Stimulated activated CD4-positive, alpha-beta T cell treated with anti-CD3 and anti-CD28 coated beads, Interleukin-12 subunit alpha, Interleukin-12 subunit beta, amount 100 ng/mL, for 4 hours (primary cell): ENCODE measurements at places on chromosomes 5 and 9.

DNA sequence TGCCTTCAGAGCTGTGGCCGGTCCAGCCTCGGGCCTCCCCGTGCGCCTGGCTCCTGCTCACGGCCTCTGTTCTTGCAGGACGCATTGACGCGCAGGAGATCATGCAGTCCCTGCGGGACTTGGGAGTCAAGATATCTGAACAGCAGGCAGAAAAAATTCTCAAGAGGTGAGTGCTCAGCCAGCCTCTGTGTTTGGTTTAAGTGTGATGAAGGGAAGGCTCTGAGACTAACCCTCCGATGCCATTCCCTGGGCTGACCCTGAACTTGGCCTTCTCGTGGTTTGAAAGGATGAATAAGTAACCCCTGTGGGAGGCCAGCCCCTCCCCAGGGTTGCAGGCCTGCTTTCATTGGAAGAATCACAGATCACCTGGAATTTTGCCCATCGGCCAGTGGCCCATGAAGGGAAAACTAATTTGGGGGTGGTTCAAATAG lies 26.3 kb downstream of the PTGES2 start:
- no peak for DNase-seq

DNA sequence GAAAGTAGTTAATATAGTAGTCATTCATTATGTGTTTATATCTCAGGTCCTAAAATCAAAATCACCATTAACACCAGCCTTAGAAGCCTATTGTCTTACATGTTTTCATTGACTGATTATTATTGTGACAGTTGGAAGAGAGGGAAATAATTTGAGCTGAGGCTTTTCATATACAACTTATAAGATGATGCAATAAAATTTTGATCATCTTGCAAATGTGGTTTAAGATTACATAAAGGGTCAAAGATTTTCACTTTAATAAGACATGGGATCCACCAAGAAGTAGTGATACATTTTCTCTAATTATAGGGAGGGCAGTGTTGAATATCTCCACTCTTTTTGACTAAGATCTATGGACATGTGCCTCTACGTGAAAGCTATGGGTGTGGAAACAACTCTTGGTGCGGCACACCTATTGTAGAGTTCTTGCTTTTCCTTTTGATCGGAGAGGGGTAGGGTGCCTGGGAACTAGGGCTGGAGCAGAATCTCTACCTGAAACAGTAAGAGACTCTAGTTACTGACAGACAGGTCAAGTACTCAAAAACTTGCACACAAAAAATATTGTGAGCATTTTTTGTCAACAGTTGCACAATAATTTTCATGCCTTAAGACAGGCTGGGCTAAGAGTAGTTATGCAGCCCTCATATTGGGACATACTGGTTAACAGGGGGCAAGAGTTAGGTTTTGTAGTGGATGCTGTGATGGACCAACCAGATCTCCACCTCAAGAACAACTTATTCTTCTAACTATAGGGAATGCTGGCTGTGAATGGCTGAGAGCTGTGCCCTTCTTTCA lies 139.3 kb upstream of the FST start:
- DNase-seq: no peak

GRCh38 chr5:68187268-68188055 lies 28.1 kb upstream of the PIK3R1 start:
- DNase-seq: no peak

GRCh38 chr5:16037121-16037845 lies 142.3 kb downstream of the MARCHF11 start:
- no peak for DNase-seq

DNA sequence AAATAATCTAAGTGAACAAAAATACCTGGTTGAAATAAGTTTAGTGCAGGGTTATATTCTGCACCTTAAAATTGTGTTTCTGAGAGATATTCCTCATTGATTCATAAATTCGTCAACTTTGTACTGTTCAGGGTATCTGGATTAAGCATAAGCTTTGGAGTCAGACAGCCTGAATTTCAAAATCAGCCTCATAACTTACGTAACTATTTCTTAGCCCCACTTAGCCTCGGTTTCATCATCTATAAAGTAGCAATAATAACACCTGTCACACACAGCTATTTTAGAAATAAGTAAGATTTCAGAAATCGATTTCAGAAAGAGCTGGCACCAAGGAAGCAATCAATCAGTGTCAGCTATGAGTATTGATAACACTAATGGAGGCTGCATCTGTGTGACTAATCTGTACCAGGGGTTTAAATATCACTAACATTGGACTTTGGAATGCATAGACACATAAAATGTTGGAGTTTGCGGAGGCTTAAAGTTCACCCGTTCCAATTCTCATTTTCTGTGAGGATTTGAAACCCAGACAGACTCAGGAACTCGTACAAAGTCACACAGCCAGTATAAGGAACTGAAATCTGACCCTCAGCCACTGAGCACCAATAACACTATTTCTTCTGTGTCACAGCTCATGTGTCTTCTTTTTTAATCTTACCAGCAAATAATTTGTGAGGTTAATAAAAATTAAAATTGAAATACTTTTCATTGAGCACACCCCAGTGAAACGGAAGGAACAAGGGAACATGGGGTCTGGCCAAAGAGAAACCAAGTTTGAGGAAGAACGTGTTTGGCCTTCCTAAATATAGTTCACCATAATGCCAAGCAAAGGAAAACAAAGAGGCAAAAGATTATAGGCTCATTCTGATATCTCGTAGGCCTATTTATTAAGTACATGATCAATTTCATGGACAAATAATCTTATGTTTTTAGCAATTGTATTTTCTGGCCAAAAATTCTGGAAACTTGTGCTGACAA lies 194.4 kb upstream of the PTGER4 start:
- DNase-seq: no peak

DNA sequence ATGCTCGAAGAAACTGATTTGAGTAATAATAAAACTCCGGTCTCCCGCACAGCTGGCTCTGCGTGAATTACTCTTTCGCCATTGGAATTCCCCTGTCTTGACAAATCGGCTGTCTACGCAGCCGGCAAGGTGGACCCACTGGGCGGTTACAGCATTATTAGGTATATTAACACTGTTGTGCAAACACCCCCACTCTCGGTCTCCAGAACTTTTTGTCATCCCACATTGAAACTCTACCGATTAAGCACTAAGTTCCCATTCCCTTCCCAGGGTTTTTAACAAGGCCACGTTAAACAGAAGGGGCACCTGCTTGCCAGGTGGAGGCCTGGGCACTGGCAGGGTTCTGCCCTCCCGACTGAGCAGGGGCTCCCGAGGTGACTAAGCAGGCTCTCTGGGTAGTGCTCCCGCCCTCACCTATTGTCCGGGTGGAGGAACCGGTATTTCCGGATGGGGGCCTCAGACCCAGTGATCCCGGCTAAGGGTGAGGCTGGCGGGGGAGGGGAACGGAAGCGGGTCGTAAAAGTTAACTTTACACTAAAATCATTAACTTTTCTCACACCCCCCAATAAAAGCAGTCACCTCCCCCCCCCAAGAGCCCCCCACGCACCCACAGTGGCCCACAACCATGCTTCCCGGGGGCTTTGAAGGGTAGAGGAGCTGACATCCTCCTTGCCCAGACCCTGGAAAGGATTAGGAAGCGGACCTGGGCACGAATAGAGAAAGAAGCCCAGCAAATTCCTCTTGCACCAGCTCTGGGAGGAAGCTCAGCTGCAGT lies 53.5 kb upstream of the TJP2 start:
- no peak for DNase-seq

DNA sequence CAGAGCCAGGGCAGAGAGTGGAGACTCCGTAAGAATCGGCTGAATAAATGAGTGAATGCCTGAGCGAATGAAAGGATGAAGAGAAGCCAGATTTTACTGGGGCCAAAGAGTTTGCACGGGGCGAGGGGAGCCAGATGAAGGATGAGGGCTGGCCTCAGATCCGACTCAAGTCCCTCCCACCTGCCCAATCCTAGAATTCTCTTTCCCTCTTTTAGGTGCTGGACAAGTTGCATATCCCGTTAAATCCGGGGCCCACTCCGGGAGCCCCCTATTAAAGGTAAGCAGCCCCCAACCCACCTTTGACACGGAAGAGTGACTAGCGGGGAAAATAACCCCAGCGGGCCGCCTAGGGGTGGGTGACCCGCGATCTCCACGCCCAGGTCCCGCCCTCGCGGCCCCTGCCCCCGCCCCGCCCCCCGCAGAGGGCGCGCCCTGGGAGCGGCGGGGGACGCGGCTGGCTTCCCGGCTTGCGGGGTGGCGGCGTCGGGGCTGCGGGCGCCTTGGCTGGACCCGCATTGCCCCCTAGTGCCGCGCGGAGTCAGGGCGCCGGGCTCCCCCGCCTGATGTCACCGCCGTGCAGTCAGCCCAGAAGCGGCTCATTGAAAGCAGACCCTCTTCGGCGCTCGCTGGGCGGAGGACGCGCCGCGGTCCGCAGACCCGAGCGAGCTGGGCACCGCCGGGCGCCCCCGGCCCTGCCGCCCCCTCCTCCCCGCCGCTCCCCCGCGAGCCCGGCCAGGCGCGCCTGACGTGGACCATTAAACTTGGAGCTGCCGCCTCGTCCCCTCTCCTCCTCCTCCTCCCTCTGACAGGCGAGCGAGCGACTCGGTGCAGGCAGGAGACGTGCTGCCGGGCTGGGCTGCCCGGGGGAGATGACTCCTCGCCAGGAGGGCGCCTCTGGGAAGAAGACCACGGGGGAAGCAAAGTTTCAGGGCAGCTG lies at the start of gene ADRA1B:
TSS of gene ADRA1B (plus strand) at position 579 of the 937 bp plus-strand sequence. CDS start 424 bp downstream, outside the sequence.
- peak; percentile 63 for DNase-seq

- DNase-seq: no peak
These were observed 183.8 kb downstream of the PJA2 start for GRCh38 chr5:109225716-109226625.

- DNase-seq: no peak
These were observed 359.7 kb downstream of the TRIM32 start for GRCh38 chr9:117046666-117047327.

DNA sequence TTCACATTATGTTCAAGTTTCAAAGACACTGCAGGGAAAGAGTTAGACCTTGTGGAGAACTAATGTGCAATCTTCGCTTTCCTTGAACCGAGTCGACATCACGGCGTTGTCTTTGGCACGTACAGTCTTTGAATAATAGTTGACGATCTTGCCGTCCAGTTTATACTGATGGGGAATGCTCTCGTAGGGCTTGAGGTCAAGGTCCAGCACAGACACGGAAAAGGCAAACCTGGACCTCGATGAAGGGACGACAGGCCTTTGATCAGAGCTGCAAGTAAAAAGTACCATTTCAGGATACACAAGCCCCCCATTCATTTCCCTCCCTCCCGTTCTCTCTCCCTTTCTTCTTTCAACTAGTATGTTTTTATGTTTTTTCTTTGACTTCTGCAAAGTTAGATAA lies 54.1 kb downstream of the IPPK start:
- no peak for DNase-seq

DNA sequence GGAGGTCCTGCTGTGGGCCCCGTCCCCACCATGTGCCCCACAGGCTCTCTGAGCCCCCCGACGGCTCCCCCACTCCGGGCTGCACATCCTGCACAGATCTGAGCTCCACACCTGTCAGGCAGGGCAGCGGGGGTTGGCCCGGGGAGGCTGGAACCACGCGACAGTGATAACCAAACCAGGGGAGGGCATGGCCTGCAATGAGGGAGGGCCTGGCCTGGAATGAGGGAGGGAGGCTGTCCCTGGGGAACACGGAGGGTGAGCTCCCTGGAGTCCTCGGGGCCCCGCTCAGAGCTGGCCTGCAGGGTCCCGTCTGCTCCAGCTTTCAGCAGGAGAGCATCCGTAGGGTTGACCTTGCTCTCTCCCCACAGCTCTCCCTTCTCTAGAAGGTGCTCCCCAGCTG lies 30.5 kb downstream of the SLC9A3 start:
- no peak for DNase-seq

DNA sequence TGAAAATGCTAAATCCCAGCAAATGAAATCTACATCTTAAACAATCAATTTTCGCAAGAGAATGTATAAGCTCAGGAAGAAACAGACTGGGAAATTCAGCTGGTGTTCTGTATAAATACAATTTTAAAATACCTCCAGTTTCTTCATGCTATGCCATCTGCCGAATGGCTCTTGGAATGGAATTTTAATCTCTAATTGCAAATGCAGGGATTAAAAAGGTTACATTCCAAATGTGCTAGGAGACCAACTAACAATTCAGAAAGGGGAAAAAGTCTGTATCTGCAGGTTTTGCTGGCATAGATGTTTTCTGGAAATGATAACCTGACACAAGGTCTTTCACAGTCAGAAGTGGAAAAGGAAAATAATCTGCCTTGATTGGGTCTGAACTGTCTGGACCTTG lies 379.7 kb downstream of the MAT2B start:
- DNase-seq: no peak

DNA sequence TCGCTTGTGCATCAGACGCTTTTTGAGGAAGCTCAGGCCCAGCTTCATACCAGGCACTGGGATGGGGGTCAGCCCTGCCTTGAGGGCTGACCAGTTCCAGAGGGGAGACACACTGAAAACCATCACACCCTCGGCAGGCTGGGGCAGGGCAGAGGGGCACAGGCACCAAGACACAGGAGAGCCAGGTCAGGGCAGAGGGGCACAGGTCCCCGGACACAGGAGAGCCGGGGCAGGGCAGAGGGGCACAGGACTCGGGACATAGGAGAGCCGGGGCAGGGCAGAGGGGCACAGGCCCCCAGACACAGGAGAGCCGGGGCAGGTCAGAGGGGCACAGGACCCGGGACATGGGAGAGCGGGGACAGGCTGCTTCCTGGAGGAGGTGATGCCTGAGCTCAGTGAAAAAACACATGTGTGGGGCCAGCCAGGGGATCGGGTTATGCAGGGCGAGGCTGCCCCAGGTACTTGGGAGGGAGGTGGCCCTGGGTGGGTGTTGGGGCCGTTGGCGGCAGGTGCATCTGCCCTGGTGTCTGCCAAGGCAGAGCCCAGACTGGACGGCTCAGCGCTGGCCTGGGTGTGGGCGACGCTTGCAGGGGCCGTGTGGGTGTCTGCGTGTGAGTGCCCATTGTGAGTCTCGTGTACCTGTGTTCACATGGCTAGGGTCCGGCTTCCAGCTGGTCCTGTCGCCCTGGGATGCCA lies 15.1 kb upstream of the SLC2A6 start:
- DNase-seq: no peak

DNA sequence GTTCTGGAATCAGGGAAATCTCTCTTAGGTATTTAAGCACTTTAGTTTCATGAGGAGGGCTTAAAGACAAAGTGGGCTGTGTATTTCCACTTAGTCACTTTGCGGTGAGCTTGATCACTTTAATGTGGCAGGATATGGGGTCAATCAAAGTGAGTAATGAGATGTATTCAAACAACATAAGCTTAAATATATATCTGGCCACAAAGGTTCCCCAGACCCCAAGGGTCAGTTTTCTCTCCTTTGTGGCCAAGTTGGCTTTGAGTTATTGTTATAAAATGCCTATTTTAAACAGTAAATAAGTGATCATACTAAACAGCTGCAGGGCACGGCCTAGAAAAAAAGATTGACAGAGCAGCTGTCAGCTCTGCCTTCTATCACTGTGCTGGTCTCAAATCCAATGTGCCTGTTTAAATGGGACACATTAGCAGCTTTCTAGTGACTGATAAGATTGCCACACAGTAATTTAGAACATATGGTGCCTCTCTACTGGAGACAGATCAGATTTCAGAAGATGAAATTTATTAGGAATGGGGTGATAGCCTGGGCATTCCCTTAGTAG lies 363.9 kb downstream of the AGTPBP1 start:
- DNase-seq: no peak
